ENCODE measurements at places on chromosomes 3 and 15. TPM values are rescaled to one million over a fixed set of nuclear protein-coding genes. Genes with fewer than 3 reads are reported as not detected.

DNA sequence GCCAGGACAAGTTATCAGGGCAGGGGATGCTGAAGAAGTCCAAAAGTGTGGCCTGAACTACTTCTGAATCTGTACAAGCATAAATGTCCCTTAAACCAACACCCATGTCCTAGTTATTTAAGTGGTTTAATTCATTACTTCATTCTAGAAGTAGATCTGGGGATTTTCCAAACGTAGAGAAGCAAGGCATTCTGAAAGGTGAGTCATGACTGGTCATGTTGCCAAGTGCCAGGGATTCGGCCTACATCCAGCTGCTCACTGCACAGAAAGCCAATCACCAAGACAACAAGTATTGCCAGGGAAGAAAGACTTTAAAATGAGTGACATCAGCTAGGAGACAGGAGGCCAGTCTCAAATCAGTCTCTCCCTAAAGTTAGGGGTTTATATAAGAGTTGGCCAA, 396.6 kb downstream of the GABRB3 start:
- no peak for DNase-seq

TFRC gene
- total RNA-seq = 102 TPM

DNA sequence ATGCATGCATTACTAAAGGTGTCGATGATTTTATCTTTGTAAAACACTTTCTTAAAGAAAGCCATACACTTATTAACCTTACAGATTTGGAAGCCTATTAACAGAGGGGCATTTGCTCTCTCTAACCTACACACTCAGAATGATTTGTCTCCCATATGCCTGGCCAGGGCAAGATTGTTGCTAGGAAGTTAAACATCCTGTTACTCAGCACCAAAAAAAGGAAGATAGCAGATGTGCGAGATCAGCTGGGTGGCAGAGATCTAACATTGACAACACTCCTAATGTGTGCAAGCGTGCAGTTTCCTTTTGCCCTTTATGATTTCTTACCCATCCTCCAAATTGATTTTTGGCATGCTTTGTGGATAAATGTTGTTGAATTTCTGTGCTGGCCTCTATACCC, 73.9 kb upstream of the TMEM108 start:
- no peak for DNase-seq

OIP5 gene
- total RNA-seq = 21.8 TPM

BAHD1 gene
- 15.7 TPM for total RNA-seq

ACTC1 gene
- total RNA-seq = not detected

- no peak for DNase-seq
Measured at GRCh38 chr15:29681166-29681845, 141.0 kb downstream of the TJP1 start.

TNIK gene
- total RNA-seq = 3.1 TPM

ROPN1 gene
- not detected for total RNA-seq
